ENCODE measurements at places on chromosomes 6 and 20. TPM values are rescaled to one million over a fixed set of nuclear protein-coding genes. Genes with fewer than 3 reads are reported as not detected.

GRCh38 chr20:56554869-56555268, 21.8 kb downstream of the FAM209B start:
- no peaks in the 10 kb centered on the region for H3K36me3 ChIP-seq
- H3K4me3 ChIP-seq = no peak overlapping the region
- DNase-seq = peak; percentile 16
- no peak overlapping the region for H3K27ac ChIP-seq
- no peaks in the 10 kb centered on the region for H3K4me1 ChIP-seq
- H3K27me3 ChIP-seq = no peaks in the 10 kb centered on the region

DNA sequence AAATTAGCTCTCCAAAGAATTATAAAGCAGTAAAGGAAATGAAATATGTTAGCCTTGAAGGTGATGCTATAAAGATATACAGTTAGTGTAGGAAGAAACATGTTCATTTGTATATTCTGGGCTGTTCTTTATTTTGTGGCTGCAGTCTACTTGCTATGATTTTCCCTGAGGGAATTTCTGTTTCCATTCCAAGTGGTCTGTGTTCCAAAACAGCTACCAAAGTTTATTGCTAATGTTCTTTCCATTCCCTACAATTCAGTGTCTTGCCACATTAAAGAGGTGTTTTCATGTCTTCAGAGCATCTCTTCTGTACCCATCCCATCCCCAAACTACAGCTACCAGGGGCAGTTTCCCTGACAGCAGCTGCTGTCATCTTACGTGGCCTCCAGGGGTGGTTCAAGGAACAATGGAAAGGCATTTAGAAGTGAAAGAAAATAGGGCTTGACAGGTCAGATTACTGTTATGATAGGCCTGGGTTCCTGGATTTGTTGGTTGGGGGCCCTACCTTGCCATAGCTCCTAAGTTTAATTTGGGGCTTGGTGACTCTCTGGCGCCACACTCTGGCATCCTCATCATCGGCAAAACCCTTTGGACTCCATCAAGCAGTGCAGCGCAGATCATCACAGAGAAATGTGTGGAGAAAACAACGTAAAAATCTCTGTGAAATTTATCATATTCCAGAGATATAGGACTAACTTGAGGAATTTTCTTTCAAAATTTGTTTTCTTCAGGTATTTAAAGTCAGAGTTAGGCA, 33.8 kb upstream of the AIG1 start:
- peak; percentile 39 for DNase-seq
- H3K27ac ChIP-seq = no peak overlapping the region
- H3K27me3 ChIP-seq = no peaks in the 10 kb centered on the region
- no peak overlapping the region for H3K4me3 ChIP-seq
- no peaks in the 10 kb centered on the region for H3K4me1 ChIP-seq
- H3K36me3 ChIP-seq = no peaks in the 10 kb centered on the region

DNA sequence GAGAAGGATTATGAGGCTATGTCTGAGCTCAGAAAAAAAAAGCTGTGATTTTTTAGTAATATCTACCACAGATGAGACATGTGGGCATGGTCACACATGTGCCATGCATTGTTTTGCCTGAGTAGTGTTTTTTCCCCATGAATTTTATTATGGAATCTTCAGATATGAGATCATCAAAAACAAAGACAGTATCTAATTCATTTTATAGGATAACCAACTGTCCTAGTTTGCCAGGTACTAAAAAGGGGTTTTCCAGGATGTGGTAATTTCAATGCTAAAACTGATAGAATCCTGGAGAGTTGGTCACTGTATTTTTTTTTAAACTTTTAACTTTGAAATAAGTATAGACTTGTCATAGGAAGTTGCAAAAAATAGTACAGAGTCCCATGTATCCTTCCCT, 127.4 kb upstream of the MAP3K7 start:
- no peak overlapping the region for H3K4me3 ChIP-seq
- H3K4me1 ChIP-seq = no peaks in the 10 kb centered on the region
- peaks cover 4% of the 10 kb centered on the region for H3K27me3 ChIP-seq
- no peaks in the 10 kb centered on the region for H3K36me3 ChIP-seq

- H3K27ac ChIP-seq = no peak overlapping the region
- peaks cover 26% of the 10 kb centered on the region for H3K4me1 ChIP-seq
- no peak overlapping the region for H3K4me3 ChIP-seq
- no peak for DNase-seq
- no peaks in the 10 kb centered on the region for H3K27me3 ChIP-seq
Measured at GRCh38 chr20:23163562-23163961, 77.4 kb upstream of the CD93 start.

GRCh38 chr6:78864957-78865356, 2.4 kb upstream of the IRAK1BP1 start:
- no peaks in the 10 kb centered on the region for H3K27me3 ChIP-seq
- H3K27ac ChIP-seq = no peak overlapping the region
- DNase-seq = no peak
- no peak overlapping the region for H3K4me3 ChIP-seq
- peaks cover 5% of the 10 kb centered on the region for H3K4me1 ChIP-seq

- no peak overlapping the region for H3K4me3 ChIP-seq
- DNase-seq = no peak
- H3K4me1 ChIP-seq = no peaks in the 10 kb centered on the region
- H3K27ac ChIP-seq = no peak overlapping the region
Measured at GRCh38 chr20:18650224-18650623, 62.4 kb downstream of the DTD1 start.

DNA sequence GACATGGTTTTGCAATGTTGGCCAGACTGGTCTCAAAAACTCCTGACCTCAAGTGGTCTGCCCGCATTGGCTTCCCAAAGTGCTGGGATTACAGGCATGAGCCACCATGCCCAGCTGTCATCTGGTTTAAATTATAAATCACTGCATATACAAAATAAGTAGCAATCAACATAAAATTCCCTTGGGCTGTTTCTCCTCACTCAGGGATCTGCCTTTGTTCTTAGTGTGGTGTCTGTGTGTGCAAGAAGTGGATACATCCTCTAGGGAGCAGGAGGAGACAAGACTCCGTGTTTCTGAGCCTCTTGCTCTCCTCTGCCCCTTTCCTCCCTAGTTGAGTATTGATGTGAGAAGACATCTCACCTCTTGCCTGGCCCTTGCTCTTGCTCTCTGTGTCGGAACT, 65.2 kb upstream of the ADGRF4 start:
- no peaks in the 10 kb centered on the region for H3K36me3 ChIP-seq
- no peaks in the 10 kb centered on the region for H3K27me3 ChIP-seq
- no peak overlapping the region for H3K4me3 ChIP-seq
- H3K4me1 ChIP-seq = peaks cover 9% of the 10 kb centered on the region
- DNase-seq = no peak

The TTK gene
- total RNA-seq = 0.60 TPM
